ENCODE measurements at places on chromosomes 7 and 10. TPM values are rescaled to one million over a fixed set of nuclear protein-coding genes. Genes with fewer than 3 reads are reported as not detected.

- no peak for DNase-seq
- H3K36me3 ChIP-seq: no peaks in the 10 kb centered on the region
- H3K4me3 ChIP-seq: no peak overlapping the region
These were observed 223.3 kb downstream of the LRMDA start for GRCh38 chr10:75654772-75655171.

- no peaks in the 10 kb centered on the region for H3K27me3 ChIP-seq
- no peaks in the 10 kb centered on the region for H3K36me3 ChIP-seq
- H3K4me3 ChIP-seq: no peak overlapping the region
- no peak for DNase-seq
- peaks cover 61% of the 10 kb centered on the region for H3K4me1 ChIP-seq
- H3K27ac ChIP-seq: peak overlapping the region; percentile 49
These were observed 341.1 kb downstream of the FRMD4A start for GRCh38 chr10:13989616-13990015.

- H3K4me3 ChIP-seq: no peak overlapping the region
- H3K36me3 ChIP-seq: no peaks in the 10 kb centered on the region
- no peak for DNase-seq
- H3K4me1 ChIP-seq: peaks cover 18% of the 10 kb centered on the region
- H3K27ac ChIP-seq: no peak overlapping the region
- no peaks in the 10 kb centered on the region for H3K27me3 ChIP-seq
These were observed 50.6 kb downstream of the VPS41 start for GRCh38 chr7:38858259-38858884.

DNA sequence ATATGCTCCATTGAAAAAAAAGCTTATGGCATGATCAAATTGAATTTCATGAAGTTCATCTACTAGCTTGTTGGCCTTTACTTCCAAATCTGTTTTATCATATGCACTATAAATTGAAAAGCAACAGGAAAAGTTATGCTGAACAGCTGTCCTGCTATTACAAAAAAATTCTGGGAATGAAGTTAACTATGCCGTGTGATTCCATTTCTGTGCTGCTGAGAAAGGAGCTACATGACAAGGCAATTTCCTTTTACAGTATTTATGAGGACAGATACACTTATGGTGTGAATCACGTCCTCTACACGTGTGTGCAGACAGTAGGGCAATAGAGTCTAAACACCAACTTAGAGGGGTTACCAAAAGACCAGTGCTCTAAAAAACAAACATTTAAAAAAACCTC is 426.5 kb upstream of the AKR1E2 start:
- H3K27ac ChIP-seq: no peak overlapping the region
- no peaks in the 10 kb centered on the region for H3K4me1 ChIP-seq
- no peak overlapping the region for H3K4me3 ChIP-seq
- no peak for DNase-seq
- H3K27me3 ChIP-seq: no peaks in the 10 kb centered on the region

DNA sequence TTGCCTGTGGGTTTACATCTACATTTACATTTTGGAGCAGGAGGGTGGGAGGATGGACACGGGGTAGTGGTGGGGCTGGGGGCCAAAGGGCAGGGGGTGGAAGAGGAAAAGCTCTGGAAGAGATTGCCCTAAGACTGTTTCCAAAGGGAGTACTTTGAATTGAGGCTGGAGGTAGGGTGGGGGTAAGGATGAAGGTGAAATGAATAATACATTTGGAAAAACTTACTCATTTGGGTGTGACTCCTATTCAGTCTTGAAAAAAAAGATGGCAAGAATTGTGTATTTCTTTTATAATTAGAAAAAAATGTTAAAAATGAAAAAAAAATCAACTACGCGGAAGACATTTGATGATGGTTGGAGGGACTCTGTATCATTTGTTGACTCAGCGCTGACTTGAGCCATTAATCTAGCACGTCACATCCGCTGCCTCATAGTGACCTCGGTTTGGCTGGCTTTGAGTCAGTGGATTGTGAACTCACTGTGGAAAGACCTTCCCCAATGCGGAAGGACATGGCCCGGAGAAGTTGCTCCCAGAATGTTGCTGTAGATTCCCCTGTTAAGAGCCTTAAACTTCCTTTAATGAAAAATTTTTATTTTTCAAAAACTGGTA is 2.8 kb downstream of the FAM180A start:
- peaks cover 52% of the 10 kb centered on the region for H3K4me1 ChIP-seq
- no peak overlapping the region for H3K27ac ChIP-seq
- H3K4me3 ChIP-seq: peak overlapping the region; percentile 43
- H3K36me3 ChIP-seq: no peaks in the 10 kb centered on the region
- DNase-seq: peak; percentile 76

- no peaks in the 10 kb centered on the region for H3K4me1 ChIP-seq
- H3K36me3 ChIP-seq: no peaks in the 10 kb centered on the region
- no peaks in the 10 kb centered on the region for H3K27me3 ChIP-seq
These were observed 745.8 kb upstream of the LRRTM3 start for GRCh38 chr10:66180021-66180420.

DNA sequence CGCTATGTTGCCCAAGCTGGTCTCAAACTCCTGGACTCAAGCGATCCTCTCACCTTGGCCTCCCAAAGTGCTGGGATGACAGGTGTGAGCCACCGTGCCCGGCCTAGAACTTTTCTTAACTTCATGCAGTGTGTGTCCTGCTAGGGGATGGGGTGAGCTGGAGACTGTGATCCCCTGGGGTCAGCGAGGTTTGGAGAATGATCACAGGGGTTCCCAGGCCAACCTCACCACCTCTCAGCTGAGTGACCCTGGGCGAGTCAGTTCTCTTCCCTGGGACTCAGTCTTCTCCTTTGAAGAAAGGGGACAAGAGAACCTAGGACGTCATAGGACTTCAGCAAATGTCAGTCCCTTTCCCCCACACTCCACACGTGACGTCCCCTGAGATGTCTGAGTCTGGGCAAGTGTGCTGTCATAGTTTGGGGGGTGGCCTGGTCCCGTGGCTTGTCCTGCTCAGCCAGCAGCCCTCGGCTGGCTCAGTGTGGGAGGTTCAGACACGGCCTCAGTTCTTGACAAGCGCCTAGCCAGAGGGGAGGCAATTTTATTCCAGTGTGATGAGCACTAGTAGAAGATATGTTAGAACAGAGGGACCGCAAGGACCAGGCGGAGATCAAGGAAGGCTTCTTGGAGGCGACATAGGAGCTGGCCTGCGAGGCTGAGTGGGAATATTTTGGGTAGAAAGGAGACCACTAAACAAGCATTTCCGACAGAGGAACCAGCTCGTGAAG is 43.3 kb upstream of the ELN start:
- no peak overlapping the region for H3K4me3 ChIP-seq
- H3K27me3 ChIP-seq: no peaks in the 10 kb centered on the region
- no peak overlapping the region for H3K27ac ChIP-seq
- no peaks in the 10 kb centered on the region for H3K4me1 ChIP-seq
- no peak for DNase-seq

- DNase-seq: no peak
- no peaks in the 10 kb centered on the region for H3K4me1 ChIP-seq
- H3K27ac ChIP-seq: no peak overlapping the region
- H3K4me3 ChIP-seq: no peak overlapping the region
- no peaks in the 10 kb centered on the region for H3K36me3 ChIP-seq
These were observed 51.7 kb downstream of the SNX10 start for GRCh38 chr7:26343320-26343832.

GRCh38 chr7:137930581-137930980 is 71.3 kb downstream of the CREB3L2 start:
- no peak overlapping the region for H3K27ac ChIP-seq
- no peak overlapping the region for H3K4me3 ChIP-seq
- H3K4me1 ChIP-seq: peaks cover 30% of the 10 kb centered on the region
- H3K27me3 ChIP-seq: no peaks in the 10 kb centered on the region

Gene NFKB2
- total RNA-seq: 13.9 TPM

DNA sequence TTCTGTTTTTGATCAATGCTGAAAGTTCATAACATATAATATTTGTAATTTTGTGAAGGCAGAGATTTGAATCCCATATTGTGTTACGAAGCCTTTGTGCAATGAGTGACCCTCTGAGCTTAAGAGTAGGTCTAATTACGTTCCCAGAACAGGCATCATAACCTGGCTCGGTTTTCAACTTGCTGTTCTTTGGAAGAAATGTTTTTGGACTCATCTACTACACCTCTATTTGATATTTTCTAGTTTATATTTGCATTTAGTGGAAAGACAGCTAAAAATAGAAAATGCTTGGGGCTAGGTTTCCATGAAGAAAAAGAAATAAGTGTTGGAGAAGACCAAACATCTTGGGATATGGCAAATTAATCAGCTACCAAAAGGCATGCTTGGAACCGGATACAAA is 234.8 kb downstream of the AGMO start:
- H3K4me1 ChIP-seq: no peaks in the 10 kb centered on the region
- no peaks in the 10 kb centered on the region for H3K36me3 ChIP-seq

DNA sequence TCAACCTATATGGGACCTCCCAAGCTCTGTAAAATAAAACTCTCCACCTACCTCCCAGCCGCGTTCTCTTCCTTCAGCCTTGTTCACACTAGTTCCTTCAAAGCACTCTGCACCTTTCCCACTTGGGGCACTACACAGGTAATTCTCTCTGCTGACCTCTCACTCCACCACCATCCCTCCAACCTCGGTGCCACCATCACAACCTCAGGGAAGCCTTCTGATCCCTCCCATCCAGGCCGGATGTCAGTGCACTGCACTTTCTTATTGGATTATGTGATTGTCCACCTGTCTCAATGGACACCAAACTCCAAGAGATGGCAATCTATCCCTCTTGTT is 7.0 kb downstream of the LARP4B start:
- no peaks in the 10 kb centered on the region for H3K27me3 ChIP-seq
- no peaks in the 10 kb centered on the region for H3K36me3 ChIP-seq
- H3K27ac ChIP-seq: no peak overlapping the region
- no peak overlapping the region for H3K4me3 ChIP-seq
- H3K4me1 ChIP-seq: peaks cover 62% of the 10 kb centered on the region
- no peak for DNase-seq

Gene ANKMY2
- 24.9 TPM for total RNA-seq

DNA sequence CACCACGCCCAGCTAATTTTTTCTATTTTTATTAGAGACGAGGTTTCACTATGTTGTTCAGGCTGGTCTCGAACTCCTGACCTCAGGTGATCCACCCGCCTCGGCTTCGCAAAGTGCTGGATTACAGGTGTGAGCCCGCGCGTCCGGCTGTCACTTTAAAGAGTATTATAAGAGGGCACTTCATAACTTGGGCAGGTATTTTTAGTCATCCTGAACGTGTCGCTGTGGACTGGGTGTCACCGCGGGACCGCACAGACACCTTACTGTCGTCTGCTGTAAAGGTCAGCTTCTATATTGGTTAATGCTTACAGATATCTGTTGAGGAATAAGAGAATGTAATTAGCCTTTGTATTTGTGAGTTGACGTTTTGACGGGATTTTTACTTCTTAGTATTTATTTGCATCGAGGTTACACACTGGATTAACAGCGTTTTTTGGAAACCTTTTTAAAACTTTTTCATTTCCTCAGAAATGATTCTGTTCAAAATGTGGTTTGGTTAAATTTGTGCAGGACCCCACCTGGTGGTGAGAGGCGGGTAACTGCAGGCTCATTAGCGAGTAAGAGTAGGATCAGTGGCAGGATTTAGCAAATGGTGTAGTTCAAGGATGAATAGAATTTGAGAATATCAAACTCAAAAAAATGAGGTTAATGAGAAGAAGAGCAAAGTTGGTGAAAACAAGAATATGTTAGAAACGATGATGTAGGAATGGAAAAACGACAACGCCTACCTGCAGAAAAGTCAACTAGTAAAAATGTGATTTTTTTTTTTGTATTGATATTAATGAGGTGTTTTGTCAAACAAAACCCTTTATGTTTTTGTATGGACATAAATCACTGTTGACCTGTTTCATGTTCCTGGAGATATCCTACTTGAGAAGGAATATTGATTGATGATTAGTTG is 3.2 kb downstream of the DNAJB6 start:
- no peaks in the 10 kb centered on the region for H3K27me3 ChIP-seq
- peak; percentile 39 for DNase-seq
- peak overlapping the region; percentile 87 for H3K4me3 ChIP-seq
- peaks cover 39% of the 10 kb centered on the region for H3K4me1 ChIP-seq
- H3K27ac ChIP-seq: peak overlapping the region; percentile 34

Gene NUTM2E
- not detected for total RNA-seq

- no peaks in the 10 kb centered on the region for H3K4me1 ChIP-seq
- no peak overlapping the region for H3K27ac ChIP-seq
- H3K4me3 ChIP-seq: no peak overlapping the region
- H3K36me3 ChIP-seq: no peaks in the 10 kb centered on the region
These were observed 17.1 kb downstream of the CNNM1 start for GRCh38 chr10:99346247-99346646.

DNA sequence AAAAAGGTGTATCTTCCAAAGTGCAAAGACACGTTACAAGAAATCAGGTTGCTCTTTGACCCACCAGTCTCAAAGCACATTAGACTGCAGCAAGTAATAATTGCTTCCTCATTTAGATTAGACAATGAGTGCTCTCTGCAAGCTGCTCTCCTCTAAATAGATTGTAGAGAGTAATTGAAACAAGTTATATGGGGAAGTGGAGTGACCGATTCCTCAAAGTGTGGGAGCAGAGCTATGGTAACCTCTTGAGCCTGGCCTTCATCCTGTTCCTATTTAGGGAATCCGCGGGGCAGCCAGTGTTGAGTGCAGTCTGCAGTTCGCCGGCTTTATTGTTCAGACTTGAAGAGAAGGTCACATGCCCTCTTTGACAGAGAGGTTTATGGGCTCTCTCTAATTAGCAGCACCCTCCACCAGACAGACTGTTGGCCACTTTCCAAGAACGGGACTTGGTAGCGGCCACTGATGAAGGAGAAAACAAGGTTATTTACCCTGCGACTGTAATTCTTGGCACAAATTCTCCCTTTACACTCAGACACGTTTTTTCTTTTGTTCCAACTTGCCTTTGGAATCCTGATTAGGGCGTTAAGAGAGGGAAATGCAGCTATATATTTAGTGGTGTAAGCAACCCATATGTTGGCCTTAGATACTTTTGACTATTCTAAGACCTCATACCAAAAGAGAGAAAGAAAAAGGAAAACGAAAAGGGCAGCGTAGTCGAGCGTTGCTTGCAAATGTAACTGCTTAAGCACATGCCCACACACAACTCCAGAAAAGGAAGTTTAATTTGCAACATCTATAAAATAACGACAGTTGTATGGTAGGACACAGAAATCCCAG is 107.5 kb downstream of the REEP3 start:
- peak; percentile 88 for DNase-seq
- H3K36me3 ChIP-seq: no peaks in the 10 kb centered on the region
- H3K4me3 ChIP-seq: peak overlapping the region; percentile 48
- no peaks in the 10 kb centered on the region for H3K27me3 ChIP-seq
- H3K27ac ChIP-seq: peak overlapping the region; percentile 95

- no peaks in the 10 kb centered on the region for H3K36me3 ChIP-seq
- no peak overlapping the region for H3K27ac ChIP-seq
- no peaks in the 10 kb centered on the region for H3K27me3 ChIP-seq
- no peak overlapping the region for H3K4me3 ChIP-seq
- no peaks in the 10 kb centered on the region for H3K4me1 ChIP-seq
These were observed 23.9 kb upstream of the CALD1 start for GRCh38 chr7:134755422-134756022.

Gene PRPS1L1
- not detected for total RNA-seq

DNA sequence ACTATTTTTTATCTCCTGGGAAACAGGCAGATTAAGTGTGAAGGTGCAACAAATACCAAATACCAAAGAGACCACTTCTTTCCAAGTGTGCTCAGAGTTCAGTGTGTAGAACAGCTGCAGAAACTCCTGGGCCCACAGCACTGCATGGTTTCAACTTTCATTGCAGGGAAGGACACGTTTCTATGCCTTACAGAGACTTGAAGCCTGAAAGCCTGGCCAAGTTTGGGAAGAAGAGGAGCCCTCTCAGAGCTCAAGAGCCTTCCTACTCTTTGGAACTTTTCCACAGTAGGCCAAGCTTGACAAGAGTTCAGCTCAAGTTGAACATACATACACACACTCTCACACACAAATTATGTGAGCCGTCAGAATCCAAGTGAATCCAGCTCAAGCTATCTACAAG is 2.5 kb downstream of the HOXA4 start:
- H3K4me3 ChIP-seq: no peak overlapping the region
- H3K36me3 ChIP-seq: no peaks in the 10 kb centered on the region
- peaks cover 98% of the 10 kb centered on the region for H3K27me3 ChIP-seq
- no peaks in the 10 kb centered on the region for H3K4me1 ChIP-seq
- no peak for DNase-seq
- H3K27ac ChIP-seq: no peak overlapping the region

Data from heart right ventricle (tissue), 16 donors.